ENCODE measurements at places on chromosomes 11 and 22.
A peak's percentile ranks its signal among the peaks of the same experiment; 100 is the strongest.

GRCh38 chr11:117633186-117633754, 163.7 kb downstream of the DSCAML1 start:
- no peak for DNase-seq

- DNase-seq: no peak
These were observed 20.3 kb upstream of the TENM4 start for GRCh38 chr11:79461144-79461543.

GRCh38 chr11:79538775-79539174, 97.9 kb upstream of the TENM4 start:
- DNase-seq: no peak

DNA sequence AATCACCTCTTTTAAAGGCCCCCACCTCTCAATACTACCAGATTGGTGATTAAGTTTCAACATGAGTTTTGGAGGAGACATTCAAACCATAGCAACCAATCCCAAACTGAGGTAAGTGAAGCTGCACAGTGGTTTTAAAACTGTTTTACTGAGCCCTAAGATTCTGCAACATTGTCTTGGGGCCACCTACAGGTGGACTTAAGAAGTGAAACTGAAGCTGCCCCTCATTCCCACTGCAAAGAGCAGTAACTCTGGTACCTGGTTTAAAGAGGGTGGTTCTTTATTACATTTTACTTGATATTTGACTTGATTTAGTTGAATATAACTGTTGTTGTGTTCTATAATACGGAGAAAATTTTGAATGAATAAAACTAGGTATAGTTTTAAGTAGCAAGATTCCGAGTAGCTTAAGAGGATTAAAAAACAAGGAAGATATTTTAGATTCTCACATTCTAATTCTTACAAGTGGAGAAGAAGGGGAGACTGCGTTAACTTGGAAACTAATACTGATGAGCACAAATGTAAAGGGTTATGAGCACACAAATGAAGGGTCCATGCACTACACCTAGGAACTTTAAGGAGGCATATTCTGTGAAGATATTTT, 26.7 kb downstream of the SYT9 start:
- no peak for DNase-seq

DNA sequence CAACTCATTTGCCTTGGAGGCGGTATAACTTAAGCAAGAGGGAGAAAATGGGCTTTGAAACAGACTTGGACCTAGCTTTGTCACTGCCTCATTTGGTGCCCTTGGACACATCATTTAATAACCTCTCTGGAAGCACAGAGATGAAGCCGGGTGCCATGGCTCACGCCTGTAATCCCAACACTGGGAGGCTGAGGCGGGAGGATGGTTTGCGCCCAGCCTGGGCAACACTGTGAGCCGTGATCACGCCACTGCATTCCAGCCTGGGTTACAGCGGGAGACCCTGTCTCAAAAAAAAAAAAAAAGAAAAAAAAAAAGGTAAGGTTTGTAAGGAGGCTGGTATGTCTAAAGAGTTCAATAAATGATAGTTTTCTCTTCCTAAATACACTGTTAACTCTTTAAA, 806 bp downstream of the COA4 start:
- no peak for DNase-seq

GRCh38 chr11:34349882-34350281, 7.9 kb downstream of the ABTB2 start:
- DNase-seq: no peak

- DNase-seq: peak; percentile 20
These were observed 1.1 kb upstream of the SUN2 start for GRCh38 chr22:38756711-38757463.

GRCh38 chr11:62599901-62600300, 1.8 kb downstream of the MTA2 start:
- DNase-seq: no peak

GRCh38 chr11:73563539-73564200, 34.2 kb downstream of the FAM168A start:
- DNase-seq: no peak

- DNase-seq: no peak
These were observed at the start of gene SEC14L2 for GRCh38 chr22:30396871-30397655. Gene SEC14L2, plus strand, starts transcription at chr22:30397018. Its CDS starts 99 bp downstream, at chr22:30397117.
